ENCODE measurements at places on chromosomes 4 and X.

- no peak for DNase-seq
Measured at GRCh38 chr4:145107126-145107525, 9.0 kb downstream of the ABCE1 start.

DNA sequence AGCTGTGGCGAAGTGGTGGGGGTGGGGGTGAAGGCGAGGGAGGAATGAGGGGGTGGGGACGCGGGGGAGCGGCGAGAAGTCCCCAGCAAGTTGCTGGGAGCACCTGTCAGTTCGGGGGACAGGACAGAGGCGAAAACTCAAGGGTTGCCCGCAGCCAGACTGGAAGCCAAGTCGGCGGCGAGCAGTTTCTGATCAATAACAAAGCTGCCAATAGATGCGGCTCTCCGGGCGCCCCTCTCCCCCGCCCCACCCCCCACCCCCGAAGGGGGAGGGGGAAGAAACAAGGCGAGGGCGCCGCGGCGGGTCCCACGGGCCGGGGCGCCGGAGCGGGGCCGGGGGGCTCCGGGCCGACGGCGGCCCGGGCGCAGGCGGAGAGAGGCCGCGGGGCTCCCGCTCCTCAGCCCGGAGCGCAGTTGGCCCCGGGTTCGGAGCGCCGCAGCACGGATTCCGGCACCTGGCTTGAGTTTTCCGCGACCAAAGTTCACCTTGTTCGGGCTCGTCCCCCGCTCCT, 379 bp downstream of the PDGFC start:
- no peak for DNase-seq

DNA sequence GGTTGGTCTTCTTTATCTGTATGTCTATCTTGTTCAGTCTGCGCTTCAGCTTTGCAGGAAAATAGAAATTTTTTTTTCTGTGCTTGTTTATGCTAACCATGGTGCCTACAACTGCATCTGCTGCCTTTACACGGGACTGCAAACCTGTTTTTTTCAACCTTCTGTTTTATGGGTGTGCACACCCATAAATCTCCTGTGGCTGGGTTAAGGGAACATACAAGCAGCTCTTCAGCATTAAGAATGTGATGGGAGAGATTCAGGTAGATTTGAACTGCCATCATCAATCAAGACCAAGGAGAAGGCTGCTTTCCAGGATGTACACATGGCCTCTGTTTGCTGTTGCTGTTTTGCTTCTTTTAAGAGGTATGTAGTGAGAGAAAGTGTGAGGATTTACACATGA, 502.9 kb downstream of the ANKRD50 start:
- DNase-seq, result no peak

DNA sequence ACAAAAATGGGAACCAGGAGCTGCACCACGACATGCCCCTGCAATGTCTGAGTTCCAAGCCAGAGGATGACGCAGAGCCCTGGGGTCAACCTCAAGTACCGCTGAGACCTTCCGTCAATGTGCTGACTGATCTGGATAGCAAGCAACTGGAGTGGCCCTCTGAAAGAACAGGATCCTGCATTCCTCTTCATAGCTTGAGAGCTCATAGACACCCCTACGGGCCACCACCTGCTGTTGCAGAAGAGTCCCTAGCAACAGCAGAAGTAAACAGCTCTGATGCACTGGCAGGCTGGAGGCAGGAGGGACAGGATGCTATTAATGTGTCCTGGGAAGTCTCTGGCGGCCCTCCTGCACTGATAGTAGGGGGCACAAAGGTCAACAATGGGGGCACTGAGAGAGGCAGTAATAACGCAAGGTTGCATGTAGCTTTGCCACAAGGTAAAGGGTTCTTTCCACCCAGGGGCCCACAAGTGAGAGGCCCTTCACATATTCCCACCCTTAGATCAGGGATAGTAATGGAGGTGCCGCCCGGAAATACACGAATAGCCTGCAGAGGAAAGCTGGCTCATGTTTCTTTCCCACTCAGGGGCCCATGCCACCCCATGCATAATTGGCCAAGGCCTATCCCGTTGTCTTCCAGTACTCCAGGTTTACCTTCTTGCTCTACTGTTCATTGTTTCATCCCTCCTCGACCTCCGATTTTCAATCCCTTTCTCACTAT, 1.3 kb downstream of the PRR32 start:
- DNase-seq, result peak; percentile 41

DNA sequence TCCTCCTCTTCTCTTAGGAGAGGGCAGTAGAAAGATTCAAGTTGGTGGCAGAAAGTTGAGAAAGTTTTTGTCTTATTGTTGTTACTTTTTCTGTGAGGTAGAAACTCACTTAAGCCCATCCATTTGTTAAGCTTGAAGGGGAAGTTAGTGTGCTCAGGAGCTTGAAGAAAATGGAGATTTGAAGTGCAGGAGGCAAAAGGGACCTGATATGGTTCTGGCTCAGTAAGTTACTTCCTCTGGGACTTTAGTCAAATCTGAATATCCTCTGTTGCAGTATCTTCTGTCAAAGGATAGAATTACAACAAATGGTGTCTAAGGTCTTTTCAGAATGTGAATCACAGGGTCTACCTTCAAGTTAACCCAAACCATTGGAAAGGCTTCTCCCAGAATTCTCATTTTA, 46.2 kb downstream of the CXCL13 start:
- no peak for DNase-seq

DNA sequence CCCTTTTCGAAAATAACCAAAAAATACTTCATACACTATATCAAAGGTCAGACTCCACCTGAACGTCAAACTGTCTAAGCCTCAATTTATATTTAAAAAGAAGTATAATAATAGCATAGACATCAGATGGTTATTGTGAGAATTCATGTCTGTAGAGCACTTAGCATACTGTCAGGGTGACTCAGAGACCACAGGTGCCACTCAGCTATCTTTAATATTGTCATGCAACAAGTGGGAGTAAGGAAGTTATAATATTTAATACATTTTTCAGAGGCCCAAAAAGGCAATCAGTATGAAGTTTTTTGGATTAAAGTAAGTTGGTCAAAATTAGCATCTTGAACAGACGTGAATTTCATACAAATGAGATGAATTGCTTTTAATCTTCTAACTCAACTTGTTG, 93.3 kb downstream of the PHOX2B start:
- DNase-seq, result no peak

- no peak for DNase-seq
Measured at GRCh38 chr4:173494013-173494970, 35.7 kb downstream of the HAND2 start.

DNA sequence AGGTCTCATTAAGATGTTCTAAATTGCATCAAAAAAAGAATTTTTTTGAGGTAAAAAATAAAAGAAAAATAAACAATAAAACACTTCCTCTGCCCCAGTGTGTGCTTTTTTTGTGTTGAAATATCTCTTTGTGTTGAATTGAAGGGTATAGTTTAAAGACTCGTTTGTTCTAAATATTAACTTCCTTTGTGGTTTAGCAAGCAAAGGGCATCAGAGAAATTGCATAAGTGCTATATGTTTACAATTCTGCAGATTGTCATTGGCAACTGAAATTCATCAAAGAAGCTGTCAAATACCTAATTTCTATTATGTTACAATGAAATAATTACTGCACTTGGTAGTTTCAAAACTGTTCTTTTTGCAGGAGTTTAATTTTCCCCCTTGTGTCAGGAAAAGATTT, 260.5 kb downstream of the DKK2 start:
- DNase-seq, result no peak

DNA sequence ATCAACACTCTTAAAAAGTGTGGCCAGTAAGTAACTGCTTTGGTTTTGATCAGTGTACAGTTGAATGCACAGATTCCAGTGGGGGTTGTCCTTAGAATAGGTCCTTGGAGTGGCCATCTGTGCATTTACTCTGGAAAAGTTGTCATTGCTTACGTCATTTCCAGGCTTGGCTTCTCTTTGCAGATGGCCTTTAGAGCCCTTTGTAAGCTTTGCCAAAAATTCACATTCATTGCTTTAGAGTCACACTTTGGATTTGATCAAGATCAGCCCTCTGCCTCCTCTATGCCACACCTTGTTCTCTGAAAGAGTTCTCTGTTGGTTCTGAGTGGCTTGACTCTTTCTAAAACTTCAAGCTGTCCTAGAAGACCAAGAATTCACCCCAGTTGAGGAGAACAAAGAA, 83.9 kb downstream of the MAMLD1 start:
- no peak for DNase-seq

GRCh38 chr4:74540193-74540592, 95.3 kb downstream of the AREG start:
- DNase-seq, result no peak

DNA sequence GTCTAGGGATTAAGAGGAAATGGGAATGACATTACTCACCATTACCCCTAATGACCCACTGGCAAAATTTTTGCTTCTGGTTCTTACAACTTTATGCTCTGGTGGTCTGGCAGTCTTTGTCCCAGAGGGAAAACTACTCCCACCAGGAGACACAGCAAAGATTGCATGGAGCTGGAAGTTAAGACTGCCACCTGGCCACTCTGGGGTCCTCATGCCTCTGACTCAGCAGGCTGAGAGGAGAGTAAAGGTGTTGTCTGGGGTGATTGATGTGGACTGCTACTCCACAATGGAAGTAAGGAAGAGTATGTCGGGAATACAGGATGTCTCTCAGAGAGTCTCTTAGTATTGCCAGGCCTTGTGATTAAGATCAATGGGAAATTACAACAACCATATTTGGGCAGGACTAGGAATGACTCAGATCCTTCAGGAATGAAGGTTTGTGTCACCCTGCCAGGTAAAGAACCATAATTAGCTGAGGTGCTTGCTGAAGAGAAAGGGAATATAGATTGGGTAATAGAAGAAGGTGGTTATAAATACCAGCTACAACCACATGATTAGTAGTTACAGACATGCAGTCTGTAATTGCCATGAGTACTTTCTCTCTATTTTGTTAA, 215.5 kb downstream of the GPAT3 start:
- no peak for DNase-seq

GRCh38 chr4:139523076-139523475, 32.9 kb downstream of the SETD7 start:
- DNase-seq, result no peak

GRCh38 chr4:153668647-153669046, 15.4 kb upstream of the TLR2 start:
- no peak for DNase-seq

GRCh38 chrX:52865343-52865998, 2.4 kb downstream of the XAGE3 start:
- DNase-seq, result no peak

GRCh38 chr4:144104509-144105130, 35.9 kb downstream of the GYPA start:
- no peak for DNase-seq

DNA sequence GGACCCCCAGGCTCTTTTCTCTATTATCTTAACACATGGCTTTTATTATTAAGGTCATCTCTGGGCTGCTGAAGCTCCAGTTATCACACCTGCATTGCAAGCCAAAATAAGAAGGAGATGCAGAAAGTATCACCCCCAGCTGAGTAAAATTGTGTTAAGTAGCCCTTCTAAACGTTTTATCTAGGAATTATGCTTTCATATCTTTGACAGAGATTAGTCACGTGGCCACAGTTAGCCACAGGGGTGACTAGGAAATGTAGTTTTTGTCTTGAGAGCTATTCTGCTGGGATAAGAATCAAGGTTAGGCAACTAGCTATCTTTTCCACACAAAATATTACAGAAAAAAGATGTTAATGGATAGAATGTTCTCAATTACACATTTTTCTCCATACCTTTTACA, 102.1 kb downstream of the ANXA3 start:
- DNase-seq, result no peak

GRCh38 chr4:55312489-55313101, 33.4 kb upstream of the SRD5A3 start:
- DNase-seq, result peak; percentile 11

- no peak for DNase-seq
Measured at GRCh38 chrX:8548446-8548845, 83.8 kb downstream of the VCX3B start.

GRCh38 chr4:184022679-184023383, 117.7 kb downstream of the STOX2 start:
- DNase-seq, result no peak

DNA sequence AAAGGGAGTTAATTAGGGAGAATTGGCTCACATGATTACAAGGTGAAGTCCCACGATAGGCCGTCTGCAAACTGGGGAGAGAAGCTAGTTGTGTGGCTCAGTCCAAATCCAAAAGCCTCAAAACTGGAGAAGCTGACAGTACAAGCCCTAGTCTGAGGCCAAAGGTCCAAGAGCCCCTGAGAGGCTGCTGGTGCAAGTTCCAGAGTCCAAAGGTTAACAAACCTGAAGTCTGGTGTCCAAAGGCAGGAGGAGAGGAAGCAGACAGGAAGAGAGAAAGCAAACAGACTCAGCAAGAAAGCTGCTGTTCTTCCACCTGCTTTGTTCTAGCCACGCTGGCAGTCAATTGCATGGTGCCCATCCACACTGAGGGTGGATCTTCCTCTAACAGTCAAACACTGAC, 29.0 kb upstream of the SPACA5B start:
- no peak for DNase-seq

DNA sequence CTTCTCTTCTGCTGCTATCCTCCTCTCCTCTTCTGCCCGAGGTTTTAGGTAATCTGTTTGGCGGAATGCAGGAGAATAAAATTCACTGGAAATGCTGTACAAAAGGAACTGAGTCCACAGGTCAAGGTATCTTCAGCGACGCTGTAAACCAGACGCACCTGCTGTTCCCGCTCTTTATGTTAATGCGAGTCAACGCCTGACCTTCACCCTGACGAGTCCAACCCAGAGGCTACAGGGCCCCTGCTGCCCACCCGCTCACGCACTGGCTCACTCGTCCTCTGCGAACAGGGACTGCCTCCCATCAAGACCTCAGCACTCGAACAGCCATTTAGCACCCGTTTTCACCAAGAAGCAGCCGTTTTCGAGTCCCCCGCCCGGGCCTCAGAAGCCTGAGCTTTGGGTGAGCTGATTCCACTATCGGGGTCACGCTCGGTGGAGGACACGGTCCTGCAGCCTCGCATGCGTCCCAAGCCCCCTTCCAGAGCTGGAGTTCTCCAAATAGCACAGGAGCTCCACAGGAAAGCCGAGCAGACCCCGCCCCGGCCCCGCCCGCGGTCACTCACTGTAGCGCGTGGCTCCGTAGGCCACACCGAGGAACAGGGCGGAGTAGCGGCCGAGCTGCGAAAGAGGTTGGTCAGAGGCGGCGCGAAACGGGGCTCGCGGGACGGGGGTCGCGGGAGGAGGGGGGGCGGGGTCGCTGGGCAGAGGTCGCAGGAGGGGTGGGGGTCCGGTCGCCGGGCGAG, 556 bp downstream of the ATP5ME start:
- DNase-seq, result no peak

DNA sequence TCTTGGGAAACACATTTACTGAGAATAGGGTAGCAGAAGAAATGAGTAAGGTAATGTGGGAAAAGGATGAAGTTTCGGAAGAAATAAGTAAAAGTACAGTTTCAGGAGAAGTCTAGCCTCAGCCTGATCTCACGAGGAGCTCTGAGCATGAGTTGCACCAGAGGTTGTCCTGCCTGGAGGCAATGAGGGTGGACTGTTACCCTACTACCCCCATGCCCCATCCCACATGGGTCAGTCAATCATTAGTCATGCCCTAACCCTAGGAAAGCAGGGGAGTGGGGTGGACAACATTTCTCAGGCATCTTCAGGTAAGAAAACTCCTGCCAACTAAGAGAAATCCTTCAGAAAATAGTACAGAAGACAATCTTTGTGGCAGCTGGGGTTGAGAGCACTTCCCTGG, 35.1 kb downstream of the HS3ST1 start:
- no peak for DNase-seq
